Activated CD4-positive, alpha-beta memory T cell treated with anti-CD3 and anti-CD28 coated beads for 36 hours (primary cell): ENCODE measurements at places on chromosomes 1 and 21.

- peak; percentile 23 for DNase-seq
Observed at GRCh38 chr1:163315773-163316374, 5.9 kb upstream of the NUF2 start.

DNA sequence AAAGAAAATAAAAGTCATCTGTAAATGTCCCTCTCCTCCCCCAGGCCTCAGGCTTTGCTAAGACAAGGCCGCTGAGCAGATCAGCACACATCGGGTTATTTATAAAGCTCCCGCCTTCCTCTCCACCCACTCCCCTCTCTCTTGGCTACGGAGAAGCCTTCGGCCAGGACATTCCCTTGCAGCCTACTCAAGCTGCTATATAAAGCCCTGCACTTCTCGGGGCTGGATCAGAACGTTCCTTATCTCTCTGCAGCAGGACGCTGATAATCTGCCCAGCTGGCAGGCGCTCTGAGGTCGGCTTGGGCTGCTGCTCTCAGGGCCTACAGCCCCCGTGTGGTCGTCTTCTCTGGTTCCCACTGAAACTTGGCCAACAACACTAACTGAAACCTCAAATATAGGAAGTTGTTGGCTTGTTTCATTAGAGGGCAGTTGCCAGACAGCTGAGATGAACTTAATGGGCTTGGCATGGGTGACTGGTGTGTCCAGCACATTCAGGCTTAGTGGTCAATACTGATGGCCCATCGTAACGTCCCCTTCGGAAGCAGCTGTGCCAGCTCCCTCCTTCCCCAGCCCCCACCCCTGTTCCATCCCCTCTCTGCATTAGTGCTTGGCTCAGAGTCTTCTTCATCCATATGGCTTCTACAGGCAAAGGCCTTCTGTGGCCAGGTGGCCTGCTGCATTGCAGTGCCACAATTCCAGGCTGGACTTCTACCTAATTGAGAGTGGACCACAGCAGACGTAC is 64.6 kb downstream of the IER5 start:
- DNase-seq, result no peak

GRCh38 chr1:75092141-75092540 is 42.0 kb upstream of the LHX8 start:
- DNase-seq, result no peak

GRCh38 chr1:198607714-198608113 is 31.1 kb upstream of the PTPRC start:
- no peak for DNase-seq

GRCh38 chr1:176752505-176752904 is 289.5 kb downstream of the PAPPA2 start:
- DNase-seq, result no peak

DNA sequence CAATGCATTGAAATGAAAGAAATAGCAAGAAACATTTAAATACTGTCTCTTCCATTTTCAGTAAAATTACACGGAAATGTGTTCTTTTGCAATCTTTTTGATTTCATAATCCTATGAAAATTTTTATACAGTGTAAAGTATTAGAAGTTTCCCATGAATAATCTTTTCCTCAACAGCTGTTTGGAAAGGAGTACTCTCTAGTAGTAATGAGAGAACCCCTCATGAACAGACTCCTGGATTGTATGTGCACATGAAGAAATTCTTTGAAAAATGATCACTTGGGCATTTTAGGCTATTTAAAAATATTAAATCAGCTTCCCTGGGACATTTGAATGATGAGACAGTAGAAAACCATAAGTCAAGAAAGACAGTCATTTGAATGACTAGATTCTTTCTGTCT is 64.4 kb downstream of the LHX9 start:
- no peak for DNase-seq

DNA sequence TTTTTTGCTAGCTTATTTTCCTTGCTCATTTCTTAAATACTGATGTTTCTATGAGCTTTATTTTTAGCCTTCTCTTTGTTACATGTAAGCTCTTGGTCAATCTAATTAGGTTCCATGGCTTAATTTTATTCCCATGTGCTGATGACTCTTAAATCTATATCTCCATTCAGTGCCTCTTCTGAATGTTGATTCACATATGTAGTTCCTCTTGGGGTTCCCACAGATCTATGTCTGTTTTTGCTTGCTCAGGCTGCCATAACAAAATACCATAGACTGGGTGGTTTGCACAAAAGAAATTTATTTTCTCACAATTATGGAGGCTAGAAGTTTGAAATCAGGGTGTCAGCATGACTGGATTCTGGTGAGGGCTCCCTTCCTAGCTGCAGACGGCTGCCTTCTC is 58.3 kb upstream of the PLA2G4A start:
- DNase-seq, result no peak

DNA sequence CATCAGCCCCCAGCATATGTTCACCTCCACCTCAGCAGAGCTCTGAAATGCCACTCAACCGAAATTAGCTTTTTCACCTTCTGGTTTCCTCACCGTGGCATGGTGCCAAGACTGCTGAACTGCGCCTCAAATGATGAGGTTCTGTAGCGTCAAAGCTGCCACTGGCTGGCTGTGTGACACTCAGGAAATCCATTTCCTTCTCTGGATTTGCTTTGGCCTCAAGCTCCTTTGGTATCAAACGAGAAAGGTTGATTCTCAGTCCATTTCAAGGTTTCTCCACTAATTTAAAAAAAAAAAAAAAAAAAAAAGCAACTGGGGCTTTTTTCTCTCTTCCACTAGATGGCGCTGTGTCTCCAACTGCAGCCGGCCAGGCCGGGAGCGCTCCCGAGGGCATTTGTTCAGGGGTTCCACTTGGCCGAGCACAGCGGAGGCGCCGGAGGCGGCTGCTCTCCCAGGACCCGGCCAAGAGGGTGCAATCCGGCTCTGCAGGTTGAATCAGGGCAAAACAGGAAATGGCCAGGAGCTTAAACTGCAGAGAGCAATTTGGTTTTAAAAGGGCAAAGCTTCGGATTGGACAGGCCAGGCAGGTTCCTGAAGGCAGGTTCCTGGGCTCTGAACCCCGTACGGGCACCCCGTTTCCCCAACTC is 26.5 kb upstream of the PLA2G2C start:
- DNase-seq, result peak; percentile 66

DNA sequence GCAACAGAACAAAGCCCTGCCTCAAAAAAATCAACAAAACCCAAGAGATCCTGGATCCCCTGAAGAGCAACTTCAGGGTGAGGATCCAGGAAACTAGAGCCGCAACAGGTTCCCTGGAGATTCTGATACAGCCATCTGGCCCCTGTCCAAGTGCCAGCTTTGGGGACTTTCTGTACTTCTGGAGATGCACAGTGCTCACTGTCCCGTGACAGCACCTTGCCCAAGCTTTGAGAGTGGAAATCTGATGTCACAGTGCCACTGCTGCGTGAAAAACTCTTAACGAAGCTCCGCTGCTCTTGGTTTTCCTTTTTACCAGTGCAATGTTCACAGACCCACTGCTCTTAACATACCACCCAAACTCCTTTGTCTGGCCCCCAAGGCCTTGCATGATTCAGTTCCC is 26.3 kb downstream of the STK40 start:
- no peak for DNase-seq

DNA sequence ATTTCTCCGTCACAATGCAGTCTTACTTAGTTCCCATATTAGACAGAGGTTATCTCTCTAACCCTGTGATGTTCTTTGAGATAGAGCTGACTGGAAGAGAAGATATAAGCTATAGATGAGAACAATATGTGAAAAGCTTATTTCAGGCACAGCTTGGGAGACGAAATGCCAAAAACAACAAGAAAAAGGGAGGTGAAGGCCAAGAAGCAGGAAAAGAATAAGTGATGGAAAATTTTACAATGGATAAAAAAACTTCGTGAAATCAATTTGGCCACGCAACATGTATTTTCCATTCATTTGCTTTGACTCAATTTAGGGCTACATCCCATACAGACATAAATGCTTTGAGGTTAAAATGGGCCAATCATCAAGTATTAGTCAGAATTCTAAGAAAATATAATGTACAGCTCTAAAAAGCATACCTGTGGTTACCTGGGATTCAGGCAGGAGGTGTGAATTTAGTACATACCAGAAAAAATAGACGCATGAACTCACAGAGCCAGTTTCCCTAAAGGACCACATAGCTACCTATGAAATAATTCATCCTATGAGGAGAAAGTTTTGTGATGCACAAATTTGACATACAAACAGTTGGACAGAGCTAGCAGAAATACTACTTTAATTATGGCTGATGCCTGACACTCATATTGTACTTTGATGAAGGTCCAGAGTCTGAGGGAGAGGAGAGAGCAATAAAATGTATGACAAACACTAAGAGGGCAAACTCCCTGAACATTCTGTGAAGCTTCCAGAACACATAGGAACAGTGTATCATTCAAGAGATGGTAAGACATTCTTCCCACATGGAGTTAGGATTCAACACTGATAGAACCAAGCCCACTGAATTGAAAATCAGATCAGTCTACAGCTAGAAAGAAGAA is 12.1 kb downstream of the RGS1 start:
- DNase-seq, result no peak

DNA sequence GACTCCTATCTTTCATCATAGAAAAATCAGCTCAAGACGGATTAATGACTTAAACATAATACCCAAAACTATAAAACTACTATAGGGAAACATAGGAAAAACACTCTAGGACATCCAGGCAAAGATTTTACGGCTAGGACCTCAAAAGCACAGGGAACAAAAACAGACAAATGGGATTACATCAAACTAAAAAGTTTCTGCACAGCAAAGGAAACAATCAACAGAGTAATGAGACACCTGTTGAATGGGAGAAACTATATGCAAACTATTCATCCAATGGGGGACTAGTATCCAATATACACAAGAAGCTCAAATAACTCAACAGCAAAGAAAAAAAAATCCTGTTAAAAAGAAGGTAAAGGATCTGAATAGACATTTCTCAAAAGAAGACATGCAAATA is 18.6 kb downstream of the NSL1 start:
- no peak for DNase-seq

DNA sequence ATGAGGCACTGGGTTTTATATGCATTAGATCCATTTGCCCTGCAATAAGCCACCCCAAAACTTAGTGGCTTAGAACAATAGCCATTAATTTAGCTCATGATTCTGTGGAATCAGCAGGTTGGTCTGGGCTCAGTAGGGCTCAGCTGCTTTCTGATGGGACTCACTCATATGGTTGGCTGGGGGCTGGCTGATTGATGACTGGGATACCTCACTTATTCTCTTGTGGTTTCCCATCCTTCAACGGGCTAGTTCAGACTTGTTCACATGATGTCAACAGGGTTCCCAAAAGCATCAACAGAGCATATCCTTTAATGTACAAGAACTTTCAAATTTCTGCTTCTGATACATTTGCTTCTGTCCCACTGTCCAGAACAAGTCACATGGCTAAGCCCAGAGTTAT is 43.2 kb downstream of the DNM3 start:
- no peak for DNase-seq

- peak; percentile 87 for DNase-seq
Observed at GRCh38 chr1:246002725-246003441, 504.2 kb downstream of the SMYD3 start.

- no peak for DNase-seq
Observed at GRCh38 chr1:172343240-172344160, 77.0 kb upstream of the C1orf105 start.

- DNase-seq, result no peak
Observed at GRCh38 chr21:39737376-39738000, 7.5 kb upstream of the IGSF5 start.

DNA sequence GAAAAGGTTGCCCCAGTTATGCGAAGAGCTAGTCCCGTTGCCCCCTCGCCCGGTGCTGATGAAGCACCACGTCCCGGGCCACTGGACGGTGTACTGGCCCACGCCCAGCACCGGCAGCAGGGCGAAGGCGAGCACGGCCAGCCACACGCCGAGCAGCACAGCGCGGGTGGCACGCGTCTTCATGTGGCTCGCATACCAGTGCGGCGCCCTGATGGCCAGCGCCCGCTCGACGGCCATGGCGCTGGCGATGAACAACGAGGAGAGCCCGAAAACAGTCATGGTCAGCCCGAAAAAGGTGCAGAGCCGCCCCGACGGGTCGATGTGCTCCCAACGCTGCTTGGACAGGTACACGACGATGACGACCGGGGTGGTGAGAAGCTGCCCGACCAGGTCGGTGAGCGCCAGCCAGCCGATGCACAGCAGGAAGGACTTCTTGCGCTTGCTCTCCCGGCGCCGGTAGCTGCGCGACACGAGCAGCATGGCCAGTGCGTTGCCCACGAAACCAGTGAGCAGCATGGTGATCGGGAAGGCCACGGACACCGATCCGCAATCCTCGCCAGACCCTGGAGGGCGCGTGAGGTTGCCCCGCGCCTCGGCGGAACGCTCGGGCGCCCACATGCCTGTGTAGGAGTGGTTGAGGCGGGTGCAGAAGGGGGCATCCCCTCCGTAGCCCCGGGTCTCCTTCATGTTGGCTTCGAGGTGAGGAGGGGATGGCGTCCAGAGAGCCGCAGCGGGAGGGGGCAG is 553 bp downstream of the PTGER3 start:
- DNase-seq, result peak; percentile 29

DNA sequence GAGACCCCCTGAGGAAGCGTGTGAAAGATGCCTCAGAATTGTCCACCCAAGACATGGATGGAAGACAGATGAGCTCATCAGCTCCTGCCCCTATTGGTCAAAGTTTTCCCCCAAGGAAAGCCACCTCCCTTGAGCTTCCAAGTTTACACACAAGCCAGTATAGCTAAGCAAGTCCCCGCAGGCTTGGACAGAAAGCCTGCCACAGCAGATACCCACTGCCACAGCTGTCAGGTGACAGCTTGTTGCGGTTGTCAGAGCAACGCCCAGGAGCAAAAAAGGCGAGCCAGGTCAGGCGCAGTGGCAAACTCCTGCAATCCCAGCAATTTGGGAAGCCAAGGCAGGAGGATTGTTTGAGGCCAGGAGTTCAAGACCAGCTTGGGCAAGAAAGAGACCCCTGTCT is 60.9 kb upstream of the IFNAR2 start:
- DNase-seq, result no peak

DNA sequence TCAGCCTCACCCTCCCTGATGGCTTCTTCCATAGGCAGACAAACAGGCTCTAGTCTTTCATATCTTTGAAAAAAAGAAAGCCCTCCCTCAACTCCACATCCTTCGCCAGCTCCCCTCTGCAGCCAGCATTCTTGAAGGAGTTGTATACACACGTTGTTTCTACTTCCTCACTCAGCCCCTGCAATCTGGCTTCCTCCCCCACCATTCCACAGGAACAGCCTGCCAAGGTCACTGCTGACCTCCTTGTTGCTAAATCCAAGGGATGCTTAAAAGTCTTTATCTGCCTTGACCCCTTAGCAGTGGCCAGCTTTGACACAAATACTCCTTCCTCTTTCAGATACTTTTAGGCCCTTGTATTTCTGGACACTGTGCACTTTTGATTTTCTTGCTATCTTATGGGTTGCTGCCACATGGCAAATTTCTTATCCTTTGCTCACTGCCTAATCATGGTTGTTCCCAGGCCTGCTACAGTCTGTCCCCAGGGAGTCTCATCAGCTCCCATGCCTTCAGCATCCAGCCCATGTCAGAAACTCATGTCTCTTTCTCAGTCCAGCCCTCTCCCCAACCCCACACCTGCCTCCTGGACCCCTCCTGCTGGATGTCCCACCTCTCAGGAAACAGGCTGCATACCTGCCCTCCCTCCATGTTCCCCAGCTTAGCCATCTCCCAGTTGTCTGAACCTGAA is 8.3 kb downstream of the FAM229A start:
- DNase-seq, result no peak
